ENCODE measurements at places on chromosomes 7 and 10.

GRCh38 chr10:62166331-62167131 is 102.1 kb downstream of the RTKN2 start:
- no peak for DNase-seq

DNA sequence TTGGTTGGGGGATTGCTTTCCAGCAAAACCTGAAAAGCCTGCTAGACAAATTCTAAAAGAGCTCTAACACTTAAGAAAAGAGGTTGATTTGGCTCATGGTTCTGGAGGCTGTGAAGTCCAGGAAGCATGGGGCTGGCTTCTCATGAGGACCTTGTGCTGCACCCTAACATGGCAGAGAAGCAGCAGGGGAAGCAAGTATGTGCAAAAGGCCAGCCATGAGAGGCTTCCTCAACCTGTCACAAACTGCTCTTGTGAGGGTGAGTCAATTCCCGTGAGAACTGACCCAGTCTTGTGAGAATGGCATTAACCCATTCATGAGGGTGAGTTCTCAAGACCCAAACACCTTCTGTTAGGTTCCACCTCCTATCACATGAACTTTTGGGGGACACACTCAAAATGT is 54.3 kb upstream of the IGFBP3 start:
- no peak for DNase-seq

DNA sequence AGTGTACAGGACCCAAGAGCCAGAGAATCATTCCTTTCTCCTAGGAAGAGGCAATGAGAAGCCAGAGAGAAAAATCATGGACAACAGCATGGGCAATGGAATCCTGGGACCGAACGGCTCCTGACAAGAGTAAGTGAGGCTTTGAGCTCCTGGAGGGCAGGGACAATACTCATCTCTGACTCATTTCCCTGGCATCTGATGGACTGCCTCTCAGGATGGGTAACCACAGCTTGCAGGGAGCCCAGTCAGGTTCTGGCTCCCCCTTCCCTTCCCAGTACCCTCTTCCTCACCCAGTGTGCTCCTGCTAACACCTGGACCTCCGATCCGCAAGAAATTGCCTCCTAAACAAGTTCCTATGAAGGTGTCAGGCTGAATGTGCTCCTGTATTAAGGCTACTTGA is 51.2 kb upstream of the SORCS3 start:
- no peak for DNase-seq

GRCh38 chr7:47474937-47475879 is 106.7 kb downstream of the TNS3 start:
- DNase-seq = peak; percentile 88

- no peak for DNase-seq
Measured at GRCh38 chr10:3803295-3803926, 18.4 kb upstream of the KLF6 start.

- no peak for DNase-seq
Measured at GRCh38 chr7:36781011-36781738, 56.9 kb upstream of the AOAH start.

DNA sequence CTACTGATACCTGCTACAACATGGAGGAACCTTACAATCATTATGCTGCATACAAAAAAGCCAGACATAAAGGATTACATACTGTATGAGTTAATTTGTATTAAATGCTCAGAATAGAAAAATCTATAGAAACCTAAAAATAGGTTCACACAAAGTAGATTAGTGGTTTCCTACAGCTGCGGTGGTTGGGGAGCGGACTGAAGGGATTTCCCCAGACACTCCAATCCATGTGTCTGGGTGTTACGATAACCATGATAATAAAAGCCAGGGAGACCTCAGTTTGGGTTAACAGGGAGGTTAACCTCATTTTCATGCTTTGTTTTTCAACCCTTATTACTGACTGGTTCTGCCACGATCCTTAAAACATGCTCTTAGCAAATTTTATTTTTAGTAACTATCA is 355.9 kb downstream of the KCNMA1 start:
- DNase-seq = no peak

DNA sequence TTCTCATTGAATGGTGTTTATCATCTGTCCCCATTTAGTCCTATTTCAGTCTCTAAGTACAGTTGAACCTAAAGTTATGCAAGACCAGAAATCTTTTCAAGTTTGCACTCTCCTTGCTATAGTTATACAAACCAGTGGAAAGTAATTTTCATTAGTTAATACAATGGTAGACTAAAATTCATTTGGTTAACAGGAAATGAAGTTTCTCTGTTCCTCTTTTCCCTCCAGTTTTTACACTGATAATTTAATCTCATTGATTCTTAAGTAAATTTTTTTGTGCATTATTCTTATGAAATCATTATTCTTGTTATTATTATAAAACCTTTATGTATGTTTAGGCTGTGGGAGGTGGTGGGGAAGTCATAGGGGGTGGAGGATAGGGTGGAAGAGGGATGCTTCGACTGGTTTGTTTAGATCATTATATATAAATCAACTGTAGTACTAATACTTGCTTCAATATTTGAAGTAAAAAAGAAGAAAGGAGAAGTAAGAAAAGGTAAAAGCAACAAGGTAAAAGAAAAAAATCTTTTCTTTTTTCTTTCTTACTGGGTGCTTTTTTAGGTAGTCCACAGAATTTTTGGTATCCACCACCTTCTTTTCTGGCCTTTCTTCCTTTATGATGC is 104.1 kb downstream of the GPR85 start:
- no peak for DNase-seq

- no peak for DNase-seq
Measured at GRCh38 chr7:95028683-95029082, 121.3 kb downstream of the PPP1R9A start.

GRCh38 chr7:120436487-120437060 is 163.6 kb downstream of the KCND2 start:
- DNase-seq = no peak

- DNase-seq = peak; percentile 82
Measured at GRCh38 chr10:44786286-44786850, 124.8 kb upstream of the TMEM72 start.

- DNase-seq = peak; percentile 25
Measured at GRCh38 chr7:22109761-22110160, 164.1 kb upstream of the CDCA7L start.

GRCh38 chr7:51328351-51328801 is 11.8 kb upstream of the COBL start:
- no peak for DNase-seq

Measured in ovary (tissue), 10 donors.